ENCODE measurements at places on chromosomes 12 and 14.

GRCh38 chr12:9792961-9793617, 32.4 kb upstream of the CD69 start:
- DNase-seq = no peak

DNA sequence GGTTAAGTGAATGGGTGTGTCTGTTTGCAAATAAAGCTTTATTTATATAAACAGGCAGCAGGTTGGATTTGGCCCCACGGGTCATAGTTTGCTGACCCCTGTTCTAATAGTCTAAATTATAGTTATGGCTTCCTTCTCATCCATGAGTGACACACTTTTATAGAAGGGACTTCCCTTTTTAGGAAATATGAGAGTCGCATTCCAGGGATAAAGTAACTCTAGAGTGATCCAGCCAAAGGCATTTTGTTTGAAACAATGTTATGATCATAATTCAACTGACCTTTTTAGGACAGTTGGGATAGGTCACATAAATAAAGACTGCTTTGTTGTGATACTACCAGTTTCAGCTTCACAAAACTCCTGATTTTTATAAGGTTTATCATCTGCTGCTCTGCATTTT, 87.9 kb downstream of the ALX1 start:
- DNase-seq = no peak

GRCh38 chr12:49358483-49359141, 8.7 kb upstream of the SPATS2 start:
- peak; percentile 91 for DNase-seq

- no peak for DNase-seq
These were observed 216.7 kb upstream of the TMTC1 start for GRCh38 chr12:30000401-30000800.

GRCh38 chr12:131745706-131746105, 34.8 kb downstream of the SFSWAP start:
- no peak for DNase-seq

DNA sequence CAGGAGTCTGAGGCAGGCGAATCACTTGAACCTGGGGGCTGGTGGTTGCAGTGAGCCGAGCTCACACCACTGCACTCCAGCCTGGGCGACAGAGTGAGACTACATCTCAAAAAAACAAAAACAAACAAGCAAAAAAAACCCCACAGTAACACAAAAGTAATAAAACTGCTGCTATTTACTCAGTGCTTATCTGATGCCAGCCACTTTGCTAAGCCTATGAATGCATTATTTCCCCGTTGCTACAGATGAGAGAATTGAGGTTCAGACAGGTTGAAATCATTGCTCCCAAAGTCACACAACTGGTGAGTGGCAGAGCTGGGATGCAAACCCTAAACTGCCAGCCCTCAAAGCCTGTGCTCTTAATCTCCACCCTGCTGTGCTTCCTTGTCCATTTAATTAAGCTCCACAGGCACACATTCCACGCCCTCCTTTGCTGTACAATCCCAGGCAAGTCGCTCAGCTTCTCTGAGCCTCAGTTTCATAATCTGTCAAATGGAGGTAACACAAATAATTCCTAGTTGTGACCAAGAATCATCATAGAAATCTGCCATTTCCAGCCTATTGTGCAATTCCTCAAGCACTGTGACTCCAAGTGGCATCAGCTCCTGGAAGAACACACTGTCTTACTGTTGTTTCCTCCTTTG, 5.7 kb upstream of the OAS3 start:
- DNase-seq = no peak

GRCh38 chr12:42761601-42762350, 172.2 kb upstream of the PRICKLE1 start:
- DNase-seq = no peak

DNA sequence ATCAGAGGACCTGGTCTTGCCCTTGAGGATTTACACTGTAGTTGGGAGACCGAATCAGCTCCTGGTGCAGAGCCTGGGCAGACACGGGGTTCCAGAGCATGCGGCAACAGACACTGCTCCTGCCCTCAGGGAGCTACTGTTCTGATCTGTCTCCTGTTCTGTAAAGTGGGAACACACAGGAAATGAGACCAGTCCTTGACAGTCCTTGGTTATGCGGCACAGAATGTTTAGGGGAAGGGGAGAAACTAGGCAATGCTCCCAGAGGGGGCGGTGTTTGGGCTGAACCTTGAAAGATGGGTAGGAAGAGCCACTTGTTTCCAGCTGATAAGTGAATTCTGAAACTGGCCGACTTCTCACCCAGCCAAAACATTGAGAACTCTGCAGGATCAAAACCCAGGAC, 132.4 kb downstream of the ZFP36L1 start:
- no peak for DNase-seq

DNA sequence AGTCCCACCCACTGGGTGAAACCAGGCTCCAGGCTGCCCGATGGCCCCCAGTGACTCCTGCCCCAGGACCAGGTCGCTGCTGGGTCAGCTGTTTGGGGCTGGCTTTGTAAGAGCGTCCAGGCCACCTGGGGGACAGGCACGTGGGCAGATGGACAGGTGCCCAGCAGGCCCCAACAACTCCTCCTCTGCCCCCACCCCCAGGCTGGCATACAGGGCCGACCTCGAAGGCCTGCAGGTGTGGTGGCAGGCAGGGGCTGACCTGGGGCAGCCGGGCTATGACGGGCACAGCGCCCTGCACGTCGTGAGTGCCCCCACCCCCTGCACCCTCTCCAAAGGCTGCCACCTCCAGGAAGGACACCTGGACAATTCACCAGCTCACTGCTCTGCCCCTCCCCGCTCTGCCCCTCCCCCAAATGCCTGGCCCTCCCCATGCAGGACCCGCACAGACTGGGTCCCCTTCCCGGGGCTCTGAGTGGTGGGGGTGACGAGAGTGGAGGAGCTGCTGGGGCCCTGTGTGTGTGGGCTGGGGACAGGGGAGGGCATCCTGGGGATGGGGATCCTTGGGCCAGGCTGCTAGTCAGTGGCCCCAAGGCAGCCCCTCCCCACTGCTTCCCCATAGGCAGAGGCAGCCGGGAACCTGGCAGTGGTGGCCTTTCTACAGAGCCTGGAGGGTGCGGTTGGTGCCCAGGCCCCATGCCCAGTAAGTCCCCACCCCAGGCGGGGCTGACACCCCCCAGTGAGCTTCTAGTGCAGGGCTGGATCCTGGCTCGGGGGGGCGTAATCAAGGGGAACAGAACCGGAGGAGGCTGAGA, 26.0 kb downstream of the ASPG start:
- DNase-seq = no peak

DNA sequence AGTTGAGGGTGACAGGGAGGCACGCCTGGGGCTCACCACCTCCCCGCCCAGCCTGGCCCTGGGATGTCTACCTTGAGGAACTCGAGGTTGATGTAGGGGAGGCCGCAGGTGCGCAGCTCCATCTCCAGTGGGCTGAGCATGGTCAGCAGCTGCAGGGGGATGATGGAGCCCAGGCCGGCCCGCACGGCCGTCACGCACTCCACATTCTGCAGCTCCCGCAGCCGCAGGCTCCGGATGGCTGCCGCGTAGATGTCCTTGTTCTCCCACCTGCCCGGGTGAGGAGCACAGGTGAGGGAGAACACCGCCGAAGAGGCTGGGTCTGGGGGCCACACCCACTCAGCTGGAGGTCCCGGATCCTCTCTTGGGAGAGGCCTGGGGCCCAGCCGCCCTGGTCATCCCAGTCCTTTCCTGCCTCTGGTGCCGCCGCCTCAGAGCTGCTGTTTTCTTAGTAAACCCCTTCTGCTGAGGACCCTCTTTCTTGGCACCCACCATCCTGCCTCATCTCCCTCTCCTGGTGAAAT, 38.2 kb downstream of the TRAFD1 start:
- no peak for DNase-seq

DNA sequence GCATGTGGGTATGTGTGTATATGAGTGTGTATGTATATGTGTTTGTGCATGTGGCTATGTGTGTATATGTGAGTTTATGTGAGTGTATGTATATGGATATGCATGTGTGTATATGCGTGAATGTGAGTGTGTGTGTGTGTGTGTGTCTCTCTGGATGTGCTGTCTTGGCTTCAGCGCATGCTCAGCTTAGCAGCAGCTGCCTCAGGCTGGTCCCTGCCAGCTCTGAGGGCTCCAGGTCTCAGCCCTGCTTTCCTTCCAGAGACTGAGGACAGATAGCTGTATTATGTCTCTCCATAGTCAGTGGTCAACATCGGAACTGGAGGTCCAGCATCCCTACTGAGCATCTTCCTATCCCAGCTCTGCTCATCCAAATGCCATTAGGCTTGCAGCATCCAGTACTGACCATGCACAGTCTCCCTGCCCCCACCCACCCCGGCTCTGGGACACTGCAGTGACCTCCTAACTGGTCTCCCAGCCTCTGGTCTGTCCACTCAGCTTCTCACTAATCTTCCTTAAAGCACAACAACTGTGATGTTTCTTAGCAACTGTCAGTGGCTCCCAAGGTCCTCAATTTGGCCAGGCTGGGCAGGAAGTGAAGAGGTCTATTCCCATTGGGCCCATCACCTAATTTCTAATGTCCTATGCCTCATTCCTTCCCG, 22.8 kb downstream of the FAIM2 start:
- DNase-seq = no peak

DNA sequence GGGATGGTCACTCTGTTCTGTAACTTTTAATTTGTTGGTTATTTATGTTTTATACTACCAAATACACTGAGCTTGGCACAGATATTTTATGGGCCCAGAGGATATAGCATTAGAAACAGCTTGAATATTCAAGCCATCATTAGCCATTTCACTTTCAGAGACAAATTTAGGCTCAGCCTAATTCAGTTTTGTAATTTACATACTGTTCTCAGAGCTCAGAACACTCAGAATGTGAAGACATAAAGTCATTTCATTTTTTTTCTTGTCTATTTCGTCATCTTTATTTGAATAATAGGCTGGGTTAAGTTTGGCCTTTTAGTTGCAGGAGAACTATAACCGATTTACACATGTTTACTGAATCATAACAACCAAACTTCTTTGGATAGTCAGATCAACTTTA, 361.7 kb downstream of the SNAPC1 start:
- no peak for DNase-seq

- peak; percentile 65 for DNase-seq
These were observed 620 bp downstream of the YBX3 start for GRCh38 chr12:10722502-10722904.

All from hematopoietic multipotent progenitor cell treated with erythropoietin and hydrocortisone succinate and interleukin-3 and kit ligand, for 6 days (in vitro differentiated cells).